Left lung (tissue), 14 donors: ENCODE measurements at places on chromosomes 7 and 10. TPM values are rescaled to one million over a fixed set of nuclear protein-coding genes. Genes with fewer than 3 reads are reported as not detected.

The NOS3 gene
- 21.8 TPM for total RNA-seq

The PLAU gene
- total RNA-seq: 26.6 TPM

The NET1 gene
- 36.3 TPM for total RNA-seq

The SEC23IP gene
- 63.4 TPM for total RNA-seq

The TAS2R4 gene
- 1.1 TPM for total RNA-seq

The GLI3 gene
- 29.5 TPM for total RNA-seq

GRCh38 chr10:6473901-6474370 lies 106.1 kb downstream of the PRKCQ start:
- no peak overlapping the region for H3K4me3 ChIP-seq
- no peaks in the 10 kb centered on the region for H3K4me1 ChIP-seq
- H3K27ac ChIP-seq: peak overlapping the region; percentile 71
- no peak for DNase-seq

- no peaks in the 10 kb centered on the region for H3K27me3 ChIP-seq
- no peak overlapping the region for H3K27ac ChIP-seq
- no peaks in the 10 kb centered on the region for H3K36me3 ChIP-seq
- no peaks in the 10 kb centered on the region for H3K4me1 ChIP-seq
- DNase-seq: no peak
Measured at GRCh38 chr10:23530079-23530478, 91.2 kb downstream of the OTUD1 start.

- H3K4me3 ChIP-seq: no peak overlapping the region
- H3K36me3 ChIP-seq: no peaks in the 10 kb centered on the region
- no peak for DNase-seq
- H3K27ac ChIP-seq: no peak overlapping the region
- H3K27me3 ChIP-seq: peaks cover 21% of the 10 kb centered on the region
Measured at GRCh38 chr7:73700069-73700423, 16.6 kb downstream of the BUD23 start.

DNA sequence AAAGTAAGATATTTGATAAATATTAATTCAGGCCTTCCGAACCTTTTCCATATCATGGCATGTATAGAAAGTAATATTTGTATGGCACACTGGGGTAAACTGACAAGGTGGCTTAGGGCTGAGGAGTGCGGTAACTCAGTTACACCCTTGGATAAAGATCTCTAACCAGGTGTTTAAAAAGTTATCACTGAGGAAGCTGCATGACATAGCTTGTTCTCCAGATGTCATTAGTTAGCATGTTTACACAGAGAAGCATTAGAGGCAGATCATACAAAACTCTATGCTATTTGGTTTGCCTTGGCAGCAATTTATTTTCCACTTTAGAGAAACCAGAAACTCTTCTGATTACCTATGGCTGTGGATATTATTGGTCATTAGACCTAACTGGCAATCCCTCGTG lies 118.2 kb downstream of the ST7 start:
- peaks cover 38% of the 10 kb centered on the region for H3K4me1 ChIP-seq
- DNase-seq: no peak
- no peak overlapping the region for H3K27ac ChIP-seq
- H3K27me3 ChIP-seq: no peaks in the 10 kb centered on the region
- no peak overlapping the region for H3K4me3 ChIP-seq
- H3K36me3 ChIP-seq: no peaks in the 10 kb centered on the region

- H3K27ac ChIP-seq: no peak overlapping the region
- DNase-seq: no peak
- no peaks in the 10 kb centered on the region for H3K36me3 ChIP-seq
- H3K27me3 ChIP-seq: no peaks in the 10 kb centered on the region
- H3K4me1 ChIP-seq: no peaks in the 10 kb centered on the region
- H3K4me3 ChIP-seq: no peak overlapping the region
Measured at GRCh38 chr10:78784546-78784945, 284.2 kb upstream of the ZMIZ1 start.

- peak overlapping the region; percentile 31 for H3K27ac ChIP-seq
- H3K36me3 ChIP-seq: no peaks in the 10 kb centered on the region
- no peak overlapping the region for H3K4me3 ChIP-seq
- peak; percentile 39 for DNase-seq
Measured at GRCh38 chr7:42972699-42973500, 40.7 kb downstream of the MRPL32 start.

GRCh38 chr10:17743437-17743836 lies 8.6 kb upstream of the TMEM236 start:
- H3K27ac ChIP-seq: no peak overlapping the region
- no peaks in the 10 kb centered on the region for H3K36me3 ChIP-seq
- peaks cover 17% of the 10 kb centered on the region for H3K4me1 ChIP-seq
- no peak overlapping the region for H3K4me3 ChIP-seq
- no peak for DNase-seq

DNA sequence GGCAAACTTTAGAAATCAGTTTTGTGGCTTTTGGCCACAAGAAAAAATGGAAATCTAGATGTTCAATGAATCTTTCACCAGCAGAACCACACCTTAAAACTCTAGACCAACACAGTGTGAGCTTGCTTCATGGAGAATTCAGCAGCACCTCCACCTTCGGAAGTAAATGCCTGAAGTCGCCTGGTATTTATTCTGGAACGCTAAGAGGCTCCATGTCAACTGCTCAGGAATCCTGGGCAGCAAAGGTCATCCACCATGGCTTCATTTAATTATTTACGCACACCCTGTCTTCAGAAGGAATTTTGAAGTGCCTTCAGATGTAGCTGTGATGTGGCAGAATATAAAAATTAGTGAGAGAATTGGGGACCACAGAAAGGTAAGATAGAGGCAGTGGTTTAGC lies 167.7 kb downstream of the GFRA1 start:
- H3K4me3 ChIP-seq: no peak overlapping the region
- H3K27ac ChIP-seq: no peak overlapping the region
- no peaks in the 10 kb centered on the region for H3K27me3 ChIP-seq
- H3K4me1 ChIP-seq: no peaks in the 10 kb centered on the region
- no peaks in the 10 kb centered on the region for H3K36me3 ChIP-seq

DNA sequence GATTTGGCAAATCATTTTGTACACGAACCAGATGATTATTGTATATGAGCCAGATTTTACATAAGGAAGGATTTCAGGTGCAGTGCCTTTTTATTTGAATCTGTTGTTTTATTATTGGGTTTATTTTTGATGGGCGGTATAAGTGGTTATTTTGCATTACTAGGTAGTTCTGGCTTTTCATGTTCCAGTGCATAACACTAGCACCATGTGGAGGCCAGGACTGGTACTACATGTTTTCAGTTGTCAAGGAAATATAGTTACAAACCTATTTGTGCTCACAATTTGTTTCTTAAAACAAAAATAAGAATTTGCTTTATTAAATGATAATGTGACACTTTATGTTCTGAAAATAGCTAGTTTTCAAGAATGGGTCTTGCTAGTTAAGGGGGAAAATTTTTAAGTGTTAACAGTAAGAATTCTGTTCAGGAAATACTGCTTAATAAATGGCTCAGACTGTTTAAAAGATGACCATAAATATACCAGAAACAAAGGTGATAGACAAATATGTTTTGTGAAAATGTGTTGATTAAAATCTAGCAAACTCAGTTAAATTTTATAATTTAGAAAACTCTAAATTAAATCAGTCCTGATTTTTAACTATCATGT lies 7.1 kb upstream of the SEMA3E start:
- H3K36me3 ChIP-seq: no peaks in the 10 kb centered on the region
- H3K27ac ChIP-seq: no peak overlapping the region
- no peaks in the 10 kb centered on the region for H3K27me3 ChIP-seq
- DNase-seq: no peak

DNA sequence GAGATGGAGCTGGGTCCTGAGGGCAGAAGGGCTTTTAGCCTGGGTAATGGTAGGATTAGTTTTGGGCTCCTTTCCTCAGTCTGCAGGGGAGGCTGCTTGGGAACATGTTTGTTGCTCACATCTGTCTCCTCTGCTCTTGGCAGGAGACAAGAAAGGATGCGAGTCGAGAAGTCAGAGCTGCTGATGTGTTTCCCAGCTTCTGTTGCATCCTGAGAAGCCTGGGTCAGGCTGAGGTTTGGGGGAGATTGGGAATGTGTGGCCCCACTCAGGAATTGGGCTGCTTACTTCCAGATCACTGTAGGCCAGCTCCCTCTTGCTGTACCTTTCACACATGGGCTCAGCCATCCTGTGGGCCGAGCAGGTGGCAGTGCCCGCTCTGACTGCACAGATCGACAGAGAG lies 79.2 kb downstream of the CCNY start:
- peaks cover 39% of the 10 kb centered on the region for H3K4me1 ChIP-seq
- H3K27ac ChIP-seq: no peak overlapping the region
- no peak for DNase-seq
- H3K4me3 ChIP-seq: no peak overlapping the region
- no peaks in the 10 kb centered on the region for H3K27me3 ChIP-seq

DNA sequence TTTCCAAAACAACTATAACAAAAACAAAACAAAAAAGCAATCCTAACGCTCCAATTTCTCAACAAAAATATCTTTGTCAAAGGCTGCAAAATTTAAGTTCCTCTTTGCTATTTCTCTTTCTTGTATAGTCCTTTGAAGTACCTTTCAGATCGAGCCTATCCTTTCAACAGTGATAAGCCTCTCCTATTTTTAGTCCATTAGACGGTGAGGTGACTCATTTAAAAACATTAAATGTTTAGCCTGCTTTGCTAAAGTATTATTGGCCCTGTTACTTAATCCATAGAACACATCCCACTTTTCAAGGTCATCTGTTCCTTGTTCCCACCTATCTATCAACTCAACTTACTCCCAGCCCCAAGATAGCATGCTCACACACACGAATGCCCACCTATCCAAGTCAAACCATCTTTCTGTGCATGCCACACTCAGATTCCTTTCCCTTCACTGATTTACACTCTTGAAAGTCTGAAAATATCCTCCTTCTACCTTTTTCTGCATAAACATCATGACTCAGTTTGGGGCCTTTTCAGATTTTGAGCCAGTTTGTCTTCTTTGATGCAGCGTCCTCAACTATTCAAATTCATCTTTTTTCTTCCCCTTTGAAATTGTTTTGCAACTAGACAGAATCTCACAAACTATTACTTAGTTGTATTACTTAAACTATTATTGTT lies 224.9 kb upstream of the TMEM229A start:
- DNase-seq: no peak
- H3K4me3 ChIP-seq: no peak overlapping the region
- no peaks in the 10 kb centered on the region for H3K36me3 ChIP-seq
- no peak overlapping the region for H3K27ac ChIP-seq

GRCh38 chr10:125708971-125709503 lies 10.5 kb upstream of the EDRF1 start:
- H3K4me1 ChIP-seq: peaks cover 6% of the 10 kb centered on the region
- H3K27me3 ChIP-seq: no peaks in the 10 kb centered on the region
- no peak overlapping the region for H3K4me3 ChIP-seq
- no peak for DNase-seq

DNA sequence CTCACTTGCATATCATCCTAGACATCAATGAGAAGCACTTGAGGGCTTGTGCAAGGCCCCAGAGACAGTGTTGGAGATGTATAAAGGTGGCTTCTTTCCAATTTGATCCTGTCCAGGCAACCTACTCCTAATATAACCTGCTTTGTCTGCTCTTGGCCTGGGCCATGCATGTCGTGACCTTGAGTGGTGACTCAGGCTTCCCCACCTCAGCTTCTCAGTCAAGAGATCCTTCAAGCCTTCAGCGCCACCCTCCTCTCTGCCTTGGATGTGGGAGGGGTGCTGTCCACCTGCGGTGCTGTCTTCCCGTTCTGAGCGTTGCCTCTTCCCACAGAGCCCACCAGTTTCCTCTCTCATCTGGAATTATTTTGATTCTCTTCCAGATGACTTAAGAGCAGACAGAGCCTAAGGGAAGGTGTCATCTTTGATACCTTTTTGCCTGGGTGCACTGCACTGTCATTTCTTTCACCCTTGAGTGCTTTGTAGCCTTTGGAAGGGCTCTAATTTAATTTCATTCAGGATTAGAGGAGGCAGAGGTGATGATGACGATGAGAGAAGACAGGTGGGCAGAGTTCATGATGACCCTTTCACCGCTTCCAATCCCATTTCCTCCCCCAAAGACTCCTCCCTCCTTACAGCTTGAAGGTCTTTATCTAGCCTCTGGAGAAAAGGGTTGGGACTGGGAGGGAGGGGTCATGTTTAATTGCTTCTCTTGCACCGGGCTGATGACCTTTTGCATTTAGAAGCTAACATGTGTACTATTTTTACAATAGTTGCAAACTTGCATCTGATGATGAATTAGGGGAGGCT lies 6.9 kb downstream of the LSMEM1 start:
- DNase-seq: no peak
- H3K36me3 ChIP-seq: peaks cover 6% of the 10 kb centered on the region
- peaks cover 10% of the 10 kb centered on the region for H3K4me1 ChIP-seq
- H3K27ac ChIP-seq: no peak overlapping the region
- H3K27me3 ChIP-seq: no peaks in the 10 kb centered on the region
- no peak overlapping the region for H3K4me3 ChIP-seq

- H3K4me3 ChIP-seq: no peak overlapping the region
- peak; percentile 54 for DNase-seq
- no peak overlapping the region for H3K27ac ChIP-seq
- no peaks in the 10 kb centered on the region for H3K4me1 ChIP-seq
- no peaks in the 10 kb centered on the region for H3K27me3 ChIP-seq
Measured at GRCh38 chr10:131578472-131578970, 267.0 kb upstream of the TCERG1L start.

DNA sequence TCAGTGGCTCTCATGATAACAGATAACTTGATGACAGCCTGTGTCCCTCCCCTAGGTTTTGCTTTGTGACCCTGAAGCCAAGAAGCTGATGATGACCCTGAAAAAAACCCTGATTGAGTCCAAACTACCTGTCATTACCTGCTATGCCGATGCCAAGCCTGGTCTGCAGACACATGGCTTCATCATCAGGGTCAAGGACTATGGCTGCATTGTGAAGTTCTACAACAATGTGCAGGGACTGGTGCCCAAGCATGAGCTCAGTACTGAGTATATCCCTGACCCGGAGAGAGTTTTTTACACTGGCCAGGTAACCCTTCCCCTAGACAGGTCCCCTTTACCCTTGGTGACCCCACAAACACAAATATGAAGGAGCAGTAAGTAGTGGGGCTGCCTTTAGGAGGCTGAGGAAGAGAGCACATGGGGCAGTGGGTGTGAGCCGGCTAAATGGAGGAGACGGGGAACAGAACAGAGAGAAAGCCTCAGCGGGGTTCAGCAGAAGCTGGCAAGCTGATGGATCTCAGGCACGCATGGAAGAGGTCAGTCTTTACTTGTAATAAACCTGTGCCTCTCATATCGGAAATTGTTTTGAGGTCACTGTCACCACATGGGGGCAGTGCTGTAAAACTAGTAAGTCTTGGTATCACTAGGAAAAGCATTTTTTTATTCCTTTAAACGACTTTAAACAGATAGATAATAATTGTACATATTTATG lies 20.2 kb downstream of the PDCD11 start:
- H3K4me3 ChIP-seq: no peak overlapping the region
- no peak overlapping the region for H3K27ac ChIP-seq
- no peaks in the 10 kb centered on the region for H3K27me3 ChIP-seq
- peaks cover 100% of the 10 kb centered on the region for H3K36me3 ChIP-seq

- no peak overlapping the region for H3K4me3 ChIP-seq
- no peaks in the 10 kb centered on the region for H3K27me3 ChIP-seq
- no peaks in the 10 kb centered on the region for H3K36me3 ChIP-seq
- no peak for DNase-seq
Measured at GRCh38 chr10:96998329-96998888, 166.3 kb downstream of the LCOR start.

- no peak for DNase-seq
- H3K36me3 ChIP-seq: no peaks in the 10 kb centered on the region
- no peaks in the 10 kb centered on the region for H3K27me3 ChIP-seq
- no peaks in the 10 kb centered on the region for H3K4me1 ChIP-seq
- H3K4me3 ChIP-seq: no peak overlapping the region
Measured at GRCh38 chr10:130784326-130784725, 527.2 kb downstream of the TCERG1L start.
